NCI-H82 (cell line): ENCODE measurements at places on chromosomes 13 and 19.

- no peak for DNase-seq
Observed at GRCh38 chr13:36530050-36530789, 97.9 kb downstream of the CCNA1 start.

DNA sequence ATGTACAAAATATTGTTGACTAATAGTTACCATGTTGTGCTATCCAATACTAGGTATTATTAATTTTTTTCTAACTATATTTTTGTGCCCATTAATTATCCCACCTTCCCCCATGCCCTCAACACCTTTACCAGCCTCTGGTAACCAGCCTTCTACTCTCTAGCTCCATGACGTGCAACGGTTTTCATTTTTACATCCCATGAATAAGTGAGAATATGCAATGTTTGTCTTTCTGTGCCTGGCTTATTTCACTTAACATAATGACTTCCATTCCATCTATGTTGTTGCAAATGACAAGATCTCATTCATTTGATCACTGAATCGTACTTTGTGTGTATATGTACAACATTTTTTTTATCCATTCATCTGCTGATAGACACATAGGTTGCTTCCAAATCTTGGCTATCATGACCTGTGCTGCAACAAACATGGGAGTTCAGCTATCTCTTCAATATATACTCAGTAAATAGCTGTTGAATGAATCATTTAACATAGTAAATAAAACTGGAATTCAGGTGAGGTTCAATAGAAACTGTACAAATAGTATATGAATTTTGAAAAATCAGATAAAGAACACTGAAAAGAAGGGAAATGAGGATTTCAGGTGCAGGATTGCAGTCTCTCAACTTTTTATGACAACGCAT lies 509.0 kb upstream of the MIR17HG start:
- no peak for DNase-seq

DNA sequence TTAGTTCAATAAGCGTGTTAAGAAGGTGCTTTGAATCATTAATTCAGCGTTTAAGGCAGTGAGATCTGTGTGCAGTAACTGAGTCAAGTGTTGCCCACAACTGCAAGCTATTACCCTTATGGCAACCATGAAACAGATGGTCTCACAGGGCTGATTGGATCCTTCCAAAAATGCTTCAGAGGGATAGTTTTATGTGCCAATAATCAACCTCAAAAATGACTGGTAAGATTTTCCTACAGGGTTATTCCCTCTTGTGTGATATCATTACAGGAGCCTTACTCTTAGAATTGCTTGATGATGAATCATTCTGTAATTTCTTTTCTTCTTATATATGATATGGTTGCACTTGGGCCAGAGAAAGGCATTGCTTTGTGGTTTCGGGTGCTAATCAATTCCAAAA lies 1299.2 kb upstream of the ATXN8OS start:
- no peak for DNase-seq

GRCh38 chr19:31141301-31141700 lies 207.9 kb downstream of the TSHZ3 start:
- no peak for DNase-seq

GRCh38 chr13:30577401-30577852 lies 40.3 kb upstream of the USPL1 start:
- DNase-seq: peak; percentile 64

GRCh38 chr13:27954406-27954851 lies 14.7 kb downstream of the CDX2 start:
- DNase-seq: peak; percentile 22

DNA sequence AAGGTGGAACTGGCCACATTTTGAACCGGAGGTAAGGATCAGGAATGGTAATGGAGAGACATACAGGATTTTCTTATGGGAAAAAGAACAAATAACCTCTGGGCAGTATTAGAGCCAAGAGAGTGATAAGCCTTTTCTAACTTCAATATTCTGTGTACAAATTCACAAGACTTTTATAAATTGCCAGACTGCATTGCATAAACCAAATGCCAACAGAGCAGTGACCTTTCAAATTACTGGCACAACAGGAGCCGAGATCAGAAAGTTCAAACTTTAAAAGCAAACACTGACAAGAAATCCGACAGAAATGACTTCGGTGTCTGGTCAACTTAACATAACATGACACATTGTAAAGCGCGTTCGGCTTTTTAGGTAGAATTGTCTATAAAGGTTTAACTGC lies 737.1 kb downstream of the GPC5 start:
- DNase-seq: no peak

DNA sequence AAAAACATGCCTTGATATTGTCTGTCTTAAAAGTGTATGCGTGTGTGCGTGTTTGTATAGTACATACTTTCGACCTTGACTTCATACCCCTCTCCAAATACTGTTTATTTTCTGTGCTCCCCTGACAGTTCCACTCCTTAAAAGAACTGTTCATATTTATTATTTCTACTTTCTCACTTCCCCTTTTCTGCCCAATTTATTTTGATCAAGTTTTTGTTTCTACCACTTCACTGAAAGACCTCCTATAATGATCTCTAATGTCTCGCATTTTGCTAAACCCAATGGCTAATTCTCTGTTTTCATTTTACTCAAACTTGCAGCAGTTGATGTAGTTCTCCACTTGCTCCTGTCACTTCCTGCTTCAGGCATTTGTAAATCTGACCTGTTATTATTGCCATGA lies 426.1 kb upstream of the KLF12 start:
- DNase-seq: no peak
